ENCODE measurements at places on chromosomes 3 and 15.

DNA sequence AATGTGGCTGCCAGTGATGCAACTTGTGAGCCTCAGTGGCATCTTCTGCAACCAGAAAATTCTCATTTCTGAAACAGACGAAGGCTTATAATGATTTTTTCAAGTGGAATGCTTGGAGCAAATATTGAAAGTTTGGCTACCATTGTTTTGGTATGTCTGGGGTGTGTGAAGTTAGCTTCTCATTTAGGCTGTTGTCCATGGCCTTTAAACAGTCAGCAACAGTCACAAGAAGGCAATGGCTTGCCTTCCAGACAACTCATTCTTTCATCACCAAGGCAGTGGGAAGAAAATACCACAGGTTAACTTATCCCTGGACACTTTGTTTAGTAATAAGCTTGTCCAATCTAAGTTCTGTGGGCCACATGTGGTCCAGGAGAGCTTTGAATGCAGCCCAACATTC, 4.7 kb upstream of the BNC1 start:
- no peak for DNase-seq

GRCh38 chr3:66729687-66730393, 229.0 kb upstream of the LRIG1 start:
- DNase-seq: no peak

DNA sequence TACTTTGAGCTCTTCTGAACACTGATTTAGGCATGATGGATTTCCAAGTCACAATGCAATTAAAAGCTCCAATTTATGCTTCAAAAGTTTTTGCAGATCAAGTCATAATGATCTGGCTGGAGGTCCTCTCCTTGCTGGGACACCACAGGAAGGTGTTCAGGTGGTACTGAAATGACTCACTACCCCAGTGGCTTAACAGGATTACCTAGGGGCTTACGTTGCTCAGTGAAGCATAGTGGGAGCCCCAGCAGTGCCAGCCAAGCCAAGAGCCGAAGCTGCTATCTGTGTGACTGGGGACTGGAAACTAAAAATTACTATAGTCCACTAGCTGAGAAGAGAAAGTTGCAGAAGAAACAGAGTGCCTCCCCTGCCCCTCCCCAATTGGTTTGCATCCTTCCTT, 110.1 kb upstream of the LPP start:
- DNase-seq: no peak

GRCh38 chr3:72347819-72348319, 500.4 kb downstream of the SHQ1 start:
- no peak for DNase-seq

GRCh38 chr15:94287794-94288246, 56.5 kb downstream of the MCTP2 start:
- DNase-seq: no peak

DNA sequence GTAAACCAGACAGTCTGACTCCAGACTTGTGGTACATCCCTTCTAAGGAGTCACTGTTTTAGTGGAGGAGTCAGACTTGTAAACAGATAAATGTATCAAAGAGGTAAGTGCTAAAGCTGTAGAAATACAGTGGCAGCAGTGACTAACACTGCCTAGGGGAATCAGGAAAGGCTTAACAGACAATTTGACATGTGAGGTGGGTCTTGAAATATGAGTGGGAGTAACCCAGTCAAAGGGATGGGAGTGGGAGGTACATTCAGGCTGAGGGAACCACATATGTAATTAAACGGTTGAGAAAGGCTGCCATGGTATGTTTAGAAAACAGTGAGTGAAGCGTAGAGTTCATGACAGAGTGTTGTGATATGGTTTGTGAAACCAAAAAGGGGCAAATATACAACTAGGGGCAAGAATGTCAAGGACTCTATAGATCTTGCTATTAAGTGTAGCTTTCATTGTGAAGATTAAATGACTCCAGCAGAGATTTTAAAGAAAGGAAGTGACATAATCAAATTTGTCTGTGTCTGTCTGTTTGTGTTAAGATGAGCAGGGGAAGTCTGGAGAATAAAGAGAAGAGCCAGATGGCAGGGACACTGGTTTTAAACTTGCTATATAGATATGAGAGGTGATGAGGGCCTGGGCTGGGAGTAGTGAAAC, 11.2 kb upstream of the ALCAM start:
- no peak for DNase-seq

GRCh38 chr3:195458316-195458717, 15.5 kb upstream of the ACAP2 start:
- DNase-seq: no peak

DNA sequence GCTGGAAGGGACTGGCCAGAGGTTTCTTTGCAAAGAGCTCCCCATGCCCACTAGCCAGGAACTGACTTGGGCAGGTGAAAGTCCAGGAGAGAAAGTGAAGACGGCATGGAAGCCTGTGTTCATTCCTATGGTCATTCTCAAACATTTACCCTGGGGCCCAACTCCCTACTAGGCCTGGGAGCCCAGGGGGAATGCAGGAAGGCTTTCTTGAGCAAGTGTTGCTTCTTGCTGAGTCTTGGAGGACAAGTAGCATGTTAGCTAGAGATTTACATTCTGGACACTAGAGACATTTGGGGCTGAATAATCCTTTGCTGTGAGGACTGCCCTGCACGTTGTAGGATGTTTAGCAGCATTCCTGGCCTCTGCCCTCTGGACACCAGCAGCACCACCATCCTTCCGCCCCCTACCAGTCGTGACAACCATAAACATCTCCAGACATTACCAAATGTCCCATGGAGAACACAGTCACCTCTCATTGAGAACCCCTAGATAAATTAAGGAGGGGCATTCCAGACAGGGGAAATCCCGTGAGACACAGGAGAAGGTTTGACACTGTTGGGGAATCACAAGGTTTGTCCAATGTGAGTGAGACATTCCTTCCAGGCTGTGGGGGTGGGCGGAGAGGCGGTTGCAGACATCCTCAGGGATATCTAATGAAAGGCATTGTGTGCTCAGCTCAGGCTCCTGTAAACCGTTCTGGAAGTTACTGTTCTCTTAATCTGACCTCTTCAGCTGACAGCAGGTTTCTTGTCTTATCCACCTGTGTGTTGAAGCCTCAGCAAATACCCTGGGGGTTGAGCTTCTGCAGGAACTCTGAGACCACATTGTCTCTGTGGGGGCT, 236.2 kb downstream of the TLE3 start:
- DNase-seq: no peak
